NCI-H2029 treated with DMSO at 0.1 percent for 48 hours (cell line): ENCODE measurements at places on chromosomes 2 and 18.

DNA sequence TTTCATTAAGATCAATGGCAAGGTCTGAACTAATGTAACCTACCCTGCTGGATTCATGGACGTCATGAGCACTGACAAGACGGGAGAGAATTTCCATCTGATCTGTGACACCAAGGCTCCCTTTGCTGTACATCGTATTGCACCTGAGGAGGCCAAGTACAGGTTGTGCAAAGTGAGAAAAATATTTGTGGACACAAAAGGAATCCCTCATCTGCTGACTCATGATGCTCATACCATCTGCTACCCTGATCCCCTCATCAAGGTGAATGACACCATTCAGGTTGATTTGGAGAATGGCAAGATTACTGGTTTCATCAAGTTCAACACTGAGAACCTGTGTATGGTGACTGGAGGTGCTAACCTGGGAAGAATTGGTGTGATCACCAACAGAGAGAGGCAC is 82.3 kb upstream of the NDUFV2 start:
- no peak for DNase-seq

DNA sequence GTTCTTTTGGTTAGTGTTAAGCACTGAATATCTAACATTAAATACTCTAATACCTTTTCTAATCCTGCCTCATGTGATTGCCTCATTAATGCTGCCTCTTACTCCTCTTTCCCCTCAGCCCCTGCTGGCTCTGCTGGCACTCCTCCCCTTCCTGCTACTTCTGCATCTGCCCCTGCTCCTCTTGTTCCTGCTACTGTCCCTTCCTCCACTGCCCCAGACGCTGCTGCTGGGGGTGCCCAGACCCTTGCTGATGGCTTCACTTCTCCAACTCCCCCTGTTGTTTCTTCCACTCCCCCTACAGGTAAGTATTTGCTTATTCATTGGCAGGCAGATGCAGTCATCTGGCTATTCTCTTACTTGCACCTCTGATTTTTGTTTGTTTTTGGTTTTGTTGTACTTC is 68.5 kb downstream of the ABI2 start:
- DNase-seq: no peak

DNA sequence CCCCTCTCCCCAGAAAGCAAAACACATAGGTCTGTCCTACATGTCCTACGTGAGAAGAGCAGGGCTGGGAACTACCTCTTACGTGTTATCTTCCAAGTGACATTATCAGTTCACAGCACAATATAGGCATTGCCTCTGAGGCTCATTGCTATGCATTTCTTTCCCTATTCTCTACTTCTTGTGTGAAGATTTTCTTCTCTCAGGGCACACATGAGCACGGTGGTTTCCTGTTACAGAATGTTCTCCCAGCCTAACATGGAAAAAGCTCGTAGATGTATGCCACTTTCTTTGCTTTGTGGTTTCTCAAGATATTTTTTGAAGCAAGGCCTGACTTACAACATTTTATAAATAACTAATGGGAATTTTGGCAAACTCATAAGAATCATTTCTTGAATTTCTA is 19.4 kb upstream of the DSC3 start:
- no peak for DNase-seq

DNA sequence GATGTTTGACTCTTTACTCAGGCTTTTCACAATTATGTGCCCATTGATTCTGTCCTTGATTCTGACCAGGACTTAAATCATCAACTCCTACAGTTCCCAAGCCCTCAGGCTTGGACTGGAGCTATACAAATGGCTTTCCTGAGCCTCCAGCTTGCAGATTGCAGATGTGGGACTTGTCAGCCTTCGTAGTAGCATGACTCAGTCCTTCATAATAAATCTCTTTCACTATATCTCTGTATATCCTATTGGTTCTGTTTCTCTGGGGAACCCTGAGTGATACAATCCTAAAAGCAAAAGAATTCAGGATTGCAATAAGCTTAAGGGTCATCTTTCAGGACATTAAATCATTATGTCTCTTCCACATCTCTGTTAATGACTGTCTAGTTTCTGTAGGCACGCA is 356.6 kb downstream of the RIT2 start:
- DNase-seq: no peak

DNA sequence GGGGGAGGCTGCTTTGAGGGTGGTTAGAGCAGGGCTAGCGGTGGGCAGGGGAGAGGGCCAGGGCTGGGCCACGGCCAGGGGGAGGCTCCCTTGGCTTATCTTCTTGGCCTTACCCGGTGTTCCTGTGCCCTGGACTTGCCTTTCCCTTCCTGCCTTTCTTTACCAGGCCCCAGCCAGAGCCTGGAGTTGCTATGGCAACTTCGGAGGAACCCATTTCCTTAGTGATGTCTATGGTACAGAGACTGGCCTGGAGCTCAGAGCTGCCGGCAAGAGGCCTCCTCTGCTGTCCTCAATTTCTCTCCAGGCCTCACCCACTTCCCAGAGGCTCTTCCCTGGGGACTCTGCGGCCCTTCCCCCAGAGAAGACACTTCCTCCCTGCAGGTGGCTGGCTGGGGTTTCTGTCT is 11.5 kb downstream of the SPEG start:
- DNase-seq: no peak

GRCh38 chr2:229738024-229738625 is 23.8 kb upstream of the DNER start:
- no peak for DNase-seq
